ENCODE measurements at places on chromosomes 4 and X. TPM values are rescaled to one million over a fixed set of nuclear protein-coding genes. Genes with fewer than 3 reads are reported as not detected.

The GAGE13 gene
- not detected for total RNA-seq

The FAT4 gene
- total RNA-seq: 2.6 TPM

GRCh38 chr4:116020141-116020722 lies 906.8 kb upstream of the NDST4 start:
- no peaks in the 10 kb centered on the region for H3K36me3 ChIP-seq
- no peak for DNase-seq
- H3K27me3 ChIP-seq: no peaks in the 10 kb centered on the region
- H3K27ac ChIP-seq: no peak overlapping the region
- H3K4me3 ChIP-seq: no peak overlapping the region
- no peaks in the 10 kb centered on the region for H3K4me1 ChIP-seq

GRCh38 chr4:165325732-165326512 lies 1.5 kb upstream of the MSMO1 start:
- no peaks in the 10 kb centered on the region for H3K36me3 ChIP-seq
- no peaks in the 10 kb centered on the region for H3K27me3 ChIP-seq
- no peak for DNase-seq
- H3K4me3 ChIP-seq: peak overlapping the region; percentile 75

DNA sequence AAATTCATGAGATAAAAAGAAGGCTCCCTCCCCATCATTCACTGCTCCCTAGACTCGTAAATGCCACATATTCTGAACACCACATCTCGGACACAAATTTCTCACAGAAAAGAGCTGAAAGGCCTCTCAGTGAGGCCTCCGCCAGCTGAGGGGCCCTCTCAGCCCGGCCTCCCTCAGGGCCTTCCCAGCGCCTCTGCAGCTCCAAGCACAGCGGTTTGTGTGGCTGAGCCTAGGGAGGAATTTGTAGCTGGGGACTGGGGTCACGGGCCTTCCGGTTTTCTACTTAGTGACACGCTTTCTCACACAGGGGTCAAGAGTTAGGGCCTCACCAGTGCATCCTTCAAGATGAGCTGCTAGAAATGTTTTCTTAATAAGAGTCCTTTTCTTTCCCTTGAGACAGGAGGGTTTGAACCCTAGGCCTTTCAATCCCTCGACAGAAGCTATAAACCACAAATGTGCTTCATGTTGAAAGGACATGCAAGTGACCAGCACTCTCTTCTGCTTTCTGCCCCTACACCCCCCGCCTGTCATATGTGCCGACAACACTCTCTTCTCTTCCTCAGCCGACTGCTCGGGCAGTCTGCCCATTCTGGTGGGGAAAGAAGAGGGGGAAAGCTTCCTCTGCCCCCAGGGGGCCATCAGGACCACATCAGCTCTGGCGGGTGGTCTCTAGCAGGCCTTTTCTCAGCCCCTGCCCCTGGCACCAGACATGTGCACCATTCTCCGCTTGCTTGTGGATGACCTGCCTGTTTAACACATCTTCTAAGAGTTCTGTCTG lies 104.9 kb downstream of the CHIC2 start:
- no peaks in the 10 kb centered on the region for H3K36me3 ChIP-seq
- no peak overlapping the region for H3K4me3 ChIP-seq
- no peaks in the 10 kb centered on the region for H3K27me3 ChIP-seq
- DNase-seq: no peak
- no peak overlapping the region for H3K27ac ChIP-seq

DNA sequence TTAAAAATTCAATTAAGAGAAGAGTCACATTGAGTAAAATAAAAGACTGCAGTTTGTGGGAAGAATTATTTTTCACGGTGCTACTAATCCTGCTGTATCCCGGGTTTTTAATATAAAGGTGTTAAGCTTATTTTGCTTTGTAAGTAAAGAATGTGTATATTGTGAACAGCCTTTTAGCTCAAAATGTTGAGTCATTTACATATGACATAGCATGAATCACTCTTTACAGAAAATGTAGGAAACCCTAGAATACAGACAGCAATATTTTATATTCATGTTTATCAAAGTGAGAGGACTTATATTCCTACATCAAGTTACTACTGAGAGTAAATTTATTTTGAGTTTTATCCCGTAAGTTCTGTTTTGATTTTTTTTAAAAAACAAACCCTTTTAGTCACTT lies 39.7 kb downstream of the IRS4 start:
- H3K27me3 ChIP-seq: no peaks in the 10 kb centered on the region
- no peak overlapping the region for H3K4me3 ChIP-seq
- no peaks in the 10 kb centered on the region for H3K36me3 ChIP-seq

- DNase-seq: no peak
- H3K4me1 ChIP-seq: no peaks in the 10 kb centered on the region
- no peak overlapping the region for H3K27ac ChIP-seq
Measured at GRCh38 chr4:150501983-150502382, 80.0 kb upstream of the MAB21L2 start.

DNA sequence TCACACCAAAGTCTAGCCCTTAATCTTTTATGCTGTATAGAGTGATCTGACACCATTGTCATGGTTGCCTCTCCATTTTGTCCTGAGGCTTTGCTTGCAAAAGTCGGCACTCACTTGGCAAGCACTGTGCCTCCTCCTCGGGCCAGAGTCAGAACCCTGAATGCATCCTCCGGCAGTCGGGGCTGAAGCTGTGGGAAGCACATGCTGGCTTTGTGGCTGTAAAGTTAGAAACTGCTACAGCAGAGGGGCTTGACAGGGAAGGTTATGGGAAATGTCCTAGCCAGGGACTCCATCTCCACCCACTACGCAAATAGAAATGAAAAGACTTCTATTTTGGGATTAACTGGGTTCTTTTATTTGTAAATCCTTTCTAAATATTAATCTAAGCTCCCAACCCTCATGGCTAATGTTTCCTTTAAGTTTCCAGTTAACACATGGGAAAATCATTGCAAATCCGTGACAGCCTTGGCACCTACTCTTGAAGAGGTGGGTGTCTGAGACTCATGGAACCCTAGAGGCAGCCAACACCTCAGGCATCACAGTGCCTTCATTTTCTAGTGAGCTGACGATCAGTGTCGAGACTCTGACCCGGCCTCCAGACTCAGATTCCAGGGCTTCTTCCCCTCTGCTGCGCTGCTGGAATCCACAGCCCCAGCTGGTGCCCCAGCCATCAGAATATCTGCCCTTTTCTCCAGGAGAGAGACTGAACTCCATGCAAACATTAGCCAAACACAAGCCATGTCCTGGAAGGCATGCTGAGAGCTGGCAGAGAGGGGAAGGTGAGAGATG lies 7.9 kb upstream of the CLDN24 start:
- H3K27ac ChIP-seq: no peak overlapping the region
- H3K4me3 ChIP-seq: no peak overlapping the region
- H3K4me1 ChIP-seq: no peaks in the 10 kb centered on the region

GRCh38 chr4:118757761-118758251 lies 72.6 kb downstream of the METTL14 start:
- H3K27ac ChIP-seq: no peak overlapping the region
- H3K36me3 ChIP-seq: no peaks in the 10 kb centered on the region
- H3K4me3 ChIP-seq: no peak overlapping the region
- H3K4me1 ChIP-seq: peaks cover 39% of the 10 kb centered on the region
- no peak for DNase-seq

- H3K27me3 ChIP-seq: no peaks in the 10 kb centered on the region
- H3K36me3 ChIP-seq: no peaks in the 10 kb centered on the region
- H3K27ac ChIP-seq: no peak overlapping the region
- no peak for DNase-seq
Measured at GRCh38 chrX:75301060-75301459, 27.2 kb downstream of the UPRT start.

DNA sequence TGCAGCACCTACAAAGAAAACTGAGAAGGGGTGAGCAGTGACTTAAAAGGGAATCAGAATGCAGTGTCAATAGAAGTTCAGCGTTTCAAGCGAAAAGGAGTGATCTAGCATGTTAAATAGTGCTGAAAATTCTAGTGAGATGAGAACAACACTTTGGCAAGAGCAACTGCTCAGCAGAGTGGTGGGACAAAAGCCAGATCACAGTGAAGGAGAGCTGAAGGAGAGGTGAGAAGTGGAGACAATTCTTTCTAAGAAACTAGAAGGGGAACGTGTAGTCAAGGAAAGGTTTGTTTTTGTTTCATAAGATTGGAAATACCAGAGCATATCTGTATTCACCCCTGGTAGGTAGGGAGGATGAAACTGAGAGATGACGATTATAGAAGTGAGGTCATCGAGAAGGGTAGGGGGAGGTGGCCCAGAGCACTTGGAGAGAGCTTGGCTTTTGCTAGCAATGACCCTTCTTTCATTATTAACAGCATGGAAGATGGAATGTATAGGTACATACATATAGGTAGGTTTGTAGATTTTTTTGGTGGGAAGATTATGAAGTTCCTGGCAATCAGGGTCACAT lies 33.7 kb downstream of the SRPX2 start:
- no peaks in the 10 kb centered on the region for H3K36me3 ChIP-seq
- H3K4me3 ChIP-seq: no peak overlapping the region
- H3K27ac ChIP-seq: no peak overlapping the region
- H3K4me1 ChIP-seq: no peaks in the 10 kb centered on the region
- DNase-seq: no peak
- H3K27me3 ChIP-seq: no peaks in the 10 kb centered on the region

- DNase-seq: no peak
- H3K27ac ChIP-seq: no peak overlapping the region
- H3K4me1 ChIP-seq: no peaks in the 10 kb centered on the region
- no peaks in the 10 kb centered on the region for H3K36me3 ChIP-seq
Measured at GRCh38 chr4:87838890-87839591, 6.3 kb downstream of the MEPE start.

All from pancreas (tissue), 10 donors.